Panc1 (cell line): ENCODE measurements at places on chromosomes 4 and X.

DNA sequence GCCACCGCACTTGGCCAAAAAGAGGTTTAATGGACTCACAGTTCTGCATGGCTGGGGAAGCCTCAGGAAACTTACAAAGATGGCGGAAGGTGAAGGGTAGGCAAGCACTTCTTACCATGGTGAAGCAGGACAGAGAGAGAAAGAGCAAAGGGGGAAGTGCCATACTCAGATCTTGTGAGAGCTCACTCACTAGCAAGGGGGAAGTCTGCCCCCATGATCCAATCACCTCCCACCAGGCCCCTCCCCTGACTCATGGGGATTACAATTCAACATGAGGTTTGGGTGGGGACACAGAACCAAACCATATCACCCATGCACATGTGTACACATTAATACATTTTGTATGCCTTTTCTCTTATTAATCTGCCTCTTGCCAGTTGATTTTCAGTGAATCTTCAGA, 77.2 kb upstream of the HSD17B10 start:
- DNase-seq: no peak

- no peak for DNase-seq
These were observed 44.4 kb downstream of the LRBA start for GRCh38 chr4:150970685-150971151.

DNA sequence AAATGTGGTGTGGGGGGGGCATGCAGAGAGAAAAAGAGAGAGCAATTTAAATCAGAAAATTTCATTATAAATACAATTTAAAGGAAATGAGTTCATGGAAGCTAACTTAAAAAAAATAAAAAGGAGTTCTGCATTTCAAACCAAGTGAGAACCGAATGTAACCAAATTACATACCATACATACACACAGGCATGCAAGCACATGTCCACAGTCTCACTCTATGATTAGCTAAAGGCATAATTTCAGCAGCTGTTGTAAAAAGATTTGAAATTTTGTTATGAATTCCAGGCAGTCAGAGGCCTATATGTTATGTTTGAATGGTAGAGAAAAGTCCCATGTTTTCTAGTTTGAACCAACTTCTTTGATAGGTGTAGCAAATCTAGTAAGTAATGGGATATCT, 611.6 kb upstream of the ADGRL3 start:
- no peak for DNase-seq

GRCh38 chrX:65241059-65241721, 264.9 kb upstream of the ZC4H2 start:
- DNase-seq: no peak

DNA sequence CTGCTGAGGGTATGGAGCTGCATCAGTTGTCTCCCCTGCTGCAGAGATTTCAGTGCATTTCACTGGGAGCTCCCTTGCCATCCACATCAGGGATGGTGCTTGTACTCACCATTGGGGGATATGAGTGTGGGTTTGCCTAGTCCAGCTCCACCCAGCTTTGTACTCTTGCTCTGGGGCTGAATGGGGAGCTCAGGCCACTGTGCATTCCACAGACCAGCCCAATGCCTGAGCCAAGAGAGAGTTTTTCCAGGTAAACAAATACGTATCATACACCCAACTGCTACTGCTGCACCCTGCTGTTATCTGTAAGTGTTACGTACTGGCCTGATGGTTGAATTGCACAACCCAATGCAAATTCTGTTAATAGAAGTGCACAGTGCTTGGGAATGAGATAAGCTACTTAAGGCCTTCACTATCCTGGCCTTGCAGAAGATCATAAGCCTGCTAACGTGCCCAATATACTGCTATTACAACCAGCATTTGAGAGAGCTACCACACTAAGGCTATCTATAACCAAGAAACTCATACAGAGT, 205.0 kb upstream of the DMD start:
- no peak for DNase-seq

- no peak for DNase-seq
These were observed 1620.4 kb downstream of the PCDH7 start for GRCh38 chr4:32340591-32340990.

DNA sequence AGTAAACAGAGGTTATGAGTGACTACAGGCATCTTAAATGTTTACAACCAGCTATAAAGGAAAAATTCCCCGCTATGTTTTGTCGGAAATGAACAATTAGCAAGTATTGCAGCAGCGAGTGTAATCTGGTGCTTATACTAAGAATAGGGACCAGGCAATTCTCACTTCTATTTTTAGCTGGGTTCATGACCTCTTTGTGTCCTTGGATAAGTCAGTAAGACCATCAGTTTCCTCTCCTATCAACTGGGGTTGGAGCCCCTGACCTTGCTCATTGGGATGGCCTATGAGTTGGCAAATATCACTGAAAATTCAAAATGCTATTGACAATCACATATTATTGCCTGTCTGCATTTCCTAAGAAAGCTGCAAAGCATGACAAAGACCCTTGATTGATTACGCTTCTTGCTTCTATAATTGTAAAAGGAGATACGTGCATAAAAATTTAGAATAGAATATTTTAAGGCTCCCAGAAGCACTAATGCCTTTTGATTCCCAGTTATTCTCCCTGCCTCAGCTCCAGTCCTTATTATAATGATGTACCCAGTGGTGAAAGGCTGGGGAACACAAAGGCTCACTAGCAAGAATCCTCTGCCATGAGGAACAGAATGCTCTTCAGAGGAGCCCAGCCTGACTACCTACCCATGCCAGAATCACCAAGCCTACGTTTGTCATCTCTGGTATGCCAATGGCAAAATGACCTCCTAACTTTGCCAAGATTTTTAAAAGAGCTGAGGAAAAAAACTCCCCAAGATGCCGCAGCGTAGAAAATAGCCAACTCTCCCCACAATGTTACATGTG, 21.9 kb downstream of the GATB start:
- no peak for DNase-seq

- no peak for DNase-seq
These were observed 4.7 kb upstream of the ZXDB start for GRCh38 chrX:57587062-57587461.

DNA sequence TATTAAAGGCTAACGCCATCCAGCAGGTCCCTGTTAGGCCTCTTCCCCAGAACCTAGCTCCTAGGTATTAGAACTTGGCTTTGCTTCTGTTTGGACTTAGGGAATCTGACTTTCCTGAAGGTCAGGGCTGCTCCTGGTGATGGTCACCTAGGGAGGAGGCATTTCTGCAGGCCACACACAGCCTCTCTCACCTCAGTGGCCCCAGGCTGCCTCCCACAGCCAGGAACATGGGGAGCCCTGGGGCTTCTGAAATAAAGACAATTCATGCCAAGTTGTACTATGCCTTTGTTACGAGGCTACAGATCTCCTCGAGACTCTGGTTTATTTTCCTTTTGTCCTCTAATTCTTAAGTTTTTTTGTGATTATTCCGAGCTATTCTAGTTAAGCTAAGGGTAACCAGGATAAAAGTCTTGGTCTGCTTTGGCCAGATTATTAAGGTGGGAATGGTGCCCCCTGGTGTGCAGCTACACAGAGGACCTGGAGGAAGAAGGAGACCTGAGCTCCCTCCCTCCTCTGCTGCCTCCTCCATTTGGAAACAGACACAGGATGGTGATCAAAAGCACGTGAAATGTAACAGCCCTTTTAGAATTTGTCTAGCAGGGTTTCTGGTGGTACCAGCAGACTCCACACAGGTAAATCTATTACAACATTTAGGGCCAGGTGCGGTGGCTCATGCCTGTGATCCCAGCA, 131.0 kb downstream of the DCLK2 start:
- no peak for DNase-seq

- DNase-seq: no peak
These were observed 38.5 kb upstream of the UGT2B7 start for GRCh38 chr4:69057620-69058409.

- no peak for DNase-seq
These were observed 64.0 kb downstream of the ADRA2C start for GRCh38 chr4:3829956-3830773.

DNA sequence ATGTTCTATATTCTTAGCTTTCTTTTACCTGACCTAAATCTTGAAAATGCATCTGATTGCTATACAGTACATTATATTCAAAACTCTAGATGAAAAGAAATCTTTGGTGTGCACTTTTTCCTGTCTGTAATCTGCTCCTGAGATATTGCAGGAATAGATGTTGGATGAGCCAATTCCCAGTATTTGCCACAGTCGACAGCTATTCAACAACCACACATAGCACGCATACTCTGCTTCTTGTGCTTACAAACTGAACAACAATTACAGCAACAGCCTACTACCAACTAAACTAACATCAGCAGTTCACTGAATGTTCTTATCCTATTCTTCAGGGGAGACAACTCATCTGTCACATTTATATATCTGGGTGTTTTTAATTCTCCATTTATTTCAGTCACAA, 573.9 kb upstream of the GRID2 start:
- DNase-seq: no peak

GRCh38 chr4:102335616-102336015, 9.7 kb downstream of the SLC39A8 start:
- DNase-seq: no peak

DNA sequence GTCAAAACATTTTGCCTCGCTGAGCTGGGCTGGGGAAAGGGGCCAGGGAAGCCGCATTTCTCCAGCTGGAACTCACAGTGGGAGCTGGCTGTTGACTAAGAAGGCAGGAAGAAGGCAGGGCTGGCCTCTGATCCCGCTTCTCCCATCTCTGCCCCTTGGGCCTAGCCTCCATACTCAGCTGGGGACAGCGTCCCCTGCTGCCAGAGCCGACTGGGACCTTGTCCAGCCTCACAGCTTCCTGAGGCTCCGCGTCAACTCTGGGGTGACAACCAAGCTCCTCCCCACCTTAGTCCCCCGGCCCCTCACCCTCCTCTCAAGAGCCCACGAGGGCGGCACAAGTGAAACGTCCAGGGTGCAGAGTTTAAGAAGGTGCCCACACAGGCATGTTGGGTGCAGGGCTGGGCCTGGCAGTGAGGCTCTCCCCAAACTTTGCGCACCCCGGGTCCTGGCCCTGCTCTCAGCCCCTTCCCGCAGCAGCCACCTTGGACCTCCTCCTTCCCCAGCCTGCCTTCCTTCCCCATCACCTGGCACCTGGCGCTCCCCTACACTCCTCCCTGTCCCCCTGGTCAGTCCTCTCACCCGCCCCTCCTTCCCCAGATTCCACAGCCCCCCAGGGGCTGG, 100.8 kb downstream of the PSAPL1 start:
- DNase-seq: no peak

DNA sequence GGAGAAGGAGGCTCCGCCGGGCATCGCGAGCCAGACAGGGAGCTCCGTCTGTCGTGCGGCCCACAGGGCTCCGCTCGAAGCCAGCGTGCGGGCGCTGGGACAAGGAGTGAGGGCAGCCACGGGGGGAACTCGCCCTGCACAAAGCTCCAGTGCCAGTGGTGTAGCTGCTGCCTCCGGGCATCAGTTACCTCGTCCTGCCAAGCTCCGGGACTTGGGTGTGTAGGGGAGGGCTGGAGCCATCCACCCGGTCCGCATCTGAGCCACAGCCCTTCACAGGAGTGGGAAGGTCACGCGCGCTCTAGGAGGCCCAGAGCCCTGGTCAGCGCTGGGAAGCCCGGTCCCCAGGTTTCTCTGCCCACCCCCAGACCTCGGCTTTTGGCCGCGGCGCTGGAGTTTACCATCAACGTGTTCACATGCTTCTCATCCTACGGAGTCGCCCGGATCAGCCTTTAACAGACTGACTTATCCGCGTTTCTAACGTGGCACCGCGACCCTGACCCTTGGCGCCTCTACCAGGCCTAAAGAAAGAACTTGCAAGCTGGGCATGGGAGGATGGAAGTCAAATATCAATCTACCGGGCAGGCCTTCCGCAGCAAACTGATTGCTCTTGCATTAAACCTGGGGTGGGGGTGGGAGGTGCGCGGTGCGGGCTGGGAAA, 8.4 kb upstream of the PRDM8 start:
- DNase-seq: no peak

GRCh38 chr4:47654972-47655693, 170.1 kb downstream of the ATP10D start:
- no peak for DNase-seq
